NCI-H1930 (cell line): ENCODE measurements at places on chromosomes 5 and 9.

DNA sequence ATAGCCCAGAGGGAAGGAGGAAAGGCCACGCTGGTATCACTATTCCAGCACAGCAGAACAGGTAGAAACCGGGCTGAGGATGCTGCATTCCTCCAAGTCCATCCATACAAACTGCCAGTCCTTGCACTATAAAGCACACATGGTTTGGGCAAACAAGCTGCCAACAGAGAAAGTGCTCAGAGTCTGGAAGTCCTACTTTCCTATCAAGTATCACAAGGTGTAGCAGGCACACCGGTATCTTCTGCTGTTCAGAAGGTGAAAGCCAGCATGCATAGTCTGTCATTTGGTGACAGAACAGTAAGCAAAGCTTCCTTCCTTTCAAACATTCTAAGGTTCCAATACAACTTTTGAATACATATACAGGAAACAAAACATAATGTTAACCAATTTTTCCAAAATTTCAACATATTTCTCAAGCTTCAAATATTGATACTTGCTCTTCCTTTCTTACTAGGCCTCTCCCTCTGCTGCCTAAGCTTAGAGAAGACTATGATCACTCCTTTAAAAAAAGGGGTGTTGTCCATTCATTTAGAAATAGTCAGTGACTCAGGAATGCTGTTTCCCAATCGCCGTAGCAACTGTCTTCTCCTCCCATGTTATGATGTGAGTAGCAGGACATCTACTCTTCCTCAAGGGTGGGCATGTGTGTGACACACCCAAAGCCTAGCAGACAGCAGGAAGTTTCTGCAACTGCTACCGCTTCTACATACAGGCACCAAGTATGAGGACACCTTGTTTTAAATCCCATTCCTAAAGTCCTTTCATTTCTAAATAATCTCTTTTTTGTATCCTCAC is 14.7 kb downstream of the DIAPH1 start:
- no peak for DNase-seq

- DNase-seq: no peak
Measured at GRCh38 chr9:126114409-126114760, 212.2 kb upstream of the MVB12B start.

GRCh38 chr9:131701789-131702337 is 38.0 kb downstream of the RAPGEF1 start:
- DNase-seq: no peak

- DNase-seq: no peak
Measured at GRCh38 chr5:172531704-172532026, 77.3 kb upstream of the SH3PXD2B start.

GRCh38 chr5:122126177-122126755 is 3.1 kb upstream of the ZNF474 start:
- DNase-seq: no peak

DNA sequence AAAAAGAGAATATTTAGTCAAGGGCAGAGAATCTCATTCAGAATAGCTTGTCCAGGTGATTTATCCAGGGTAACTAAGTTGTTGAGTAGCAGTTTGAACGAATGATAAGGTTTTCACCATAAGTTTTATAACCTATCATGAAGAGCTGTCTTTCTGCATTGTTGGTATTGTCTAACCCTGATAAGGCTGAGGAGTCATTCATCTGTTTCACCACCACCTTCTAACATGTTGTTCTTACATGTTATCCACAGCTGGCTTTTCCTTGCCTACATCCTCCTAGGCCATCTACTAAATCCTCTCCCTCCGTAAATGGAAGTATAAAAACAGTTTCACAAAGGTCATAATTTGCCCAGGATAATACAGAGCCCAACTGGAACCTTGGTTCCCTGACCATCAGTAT is 24.1 kb downstream of the ZNF462 start:
- DNase-seq: no peak

- DNase-seq: peak; percentile 65
Measured at GRCh38 chr5:138352071-138352721, at the start of gene KDM3B. TSS of gene KDM3B (plus strand) at chr5:138352685. CDS start at chr5:138352796, 111 bp downstream.

GRCh38 chr9:129280236-129280622 is 102.2 kb upstream of the IER5L start:
- no peak for DNase-seq

DNA sequence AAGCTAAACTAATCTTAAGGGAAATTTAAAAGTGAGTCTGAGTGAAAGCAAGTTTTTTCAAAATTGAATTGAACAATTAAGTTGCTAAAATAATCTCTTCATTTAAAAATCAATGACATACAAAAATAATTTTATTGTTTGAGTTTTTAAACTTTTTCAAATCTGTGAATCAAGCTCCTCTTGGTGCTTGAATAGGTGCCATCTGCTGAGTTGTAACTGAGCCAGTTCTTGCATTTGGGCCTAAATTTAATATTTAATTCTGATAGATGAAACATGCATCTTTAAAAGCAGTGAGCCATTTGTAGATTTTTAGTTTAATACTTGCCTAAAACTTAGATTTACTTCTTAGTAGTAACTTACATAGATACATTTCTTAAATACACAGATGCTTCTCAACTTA is 31.8 kb downstream of the SPATA31D1 start:
- DNase-seq: no peak

GRCh38 chr5:155087036-155087435 is 73.5 kb downstream of the KIF4B start:
- no peak for DNase-seq

GRCh38 chr5:6412811-6413210 is 34.5 kb upstream of the MED10 start:
- DNase-seq: no peak

DNA sequence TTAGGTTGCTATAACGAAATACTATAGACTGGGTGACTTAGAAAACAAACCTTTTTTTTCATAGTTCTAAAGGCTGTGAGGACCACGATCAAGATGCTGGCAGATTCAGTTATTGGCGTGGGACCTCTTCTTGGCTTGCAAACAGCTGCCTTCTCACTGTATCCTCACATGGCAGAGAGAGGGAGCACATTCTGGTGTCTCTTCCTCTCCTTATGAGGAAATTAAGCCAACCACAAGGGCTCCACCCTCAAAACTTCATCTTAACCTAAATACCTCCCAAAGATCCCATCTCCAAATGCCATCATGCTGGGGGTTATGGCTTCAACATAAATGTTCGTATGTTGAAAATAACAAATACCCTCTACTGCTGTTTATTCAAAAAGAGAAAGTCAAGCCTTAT is 197.1 kb downstream of the CEMIP2 start:
- DNase-seq: no peak

DNA sequence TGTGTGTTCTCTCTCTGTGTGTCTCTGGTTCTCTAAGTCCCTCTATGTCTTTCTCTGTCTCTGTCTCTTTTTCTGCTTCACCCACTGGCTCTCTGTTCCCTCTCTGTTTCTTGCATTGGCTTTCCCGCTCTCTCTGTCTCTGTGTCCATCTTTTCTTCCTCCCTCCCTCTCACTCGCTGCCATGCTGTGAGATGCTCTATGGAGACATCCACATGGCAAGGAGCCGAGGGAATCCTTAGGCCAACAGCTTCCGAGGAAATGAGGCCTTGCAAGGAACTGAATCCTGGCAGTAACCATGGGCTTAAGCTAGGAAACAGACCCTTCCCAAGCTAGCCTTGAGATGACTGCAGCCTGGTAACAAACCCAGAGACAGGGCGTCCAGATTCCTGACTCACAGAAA is 117.3 kb downstream of the BRINP1 start:
- DNase-seq: no peak

DNA sequence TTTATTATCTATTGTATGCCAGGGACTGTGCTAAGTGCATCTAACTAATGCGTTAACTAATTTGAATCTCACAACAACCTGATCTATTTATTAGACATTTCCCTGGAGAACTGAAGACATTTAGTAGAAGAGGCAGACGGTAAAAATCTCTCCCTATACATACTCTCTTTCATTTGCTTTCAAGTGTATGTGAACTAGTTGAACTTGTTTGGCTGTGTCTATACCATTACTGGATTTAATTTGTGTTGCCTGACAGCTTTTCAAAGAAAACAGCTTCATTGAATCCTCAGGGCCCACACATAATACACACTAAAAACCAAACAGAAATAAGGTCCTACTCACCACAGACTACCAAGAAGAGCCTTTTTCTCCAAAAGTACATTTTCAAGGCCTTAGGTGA is 133.6 kb upstream of the NR3C1 start:
- no peak for DNase-seq

GRCh38 chr9:71121275-71122021 is at the start of gene TRPM3:
TSS of gene TRPM3 (minus strand) at chr9:71121621. CDS start at chr9:71121354, 267 bp downstream.
- no peak for DNase-seq

DNA sequence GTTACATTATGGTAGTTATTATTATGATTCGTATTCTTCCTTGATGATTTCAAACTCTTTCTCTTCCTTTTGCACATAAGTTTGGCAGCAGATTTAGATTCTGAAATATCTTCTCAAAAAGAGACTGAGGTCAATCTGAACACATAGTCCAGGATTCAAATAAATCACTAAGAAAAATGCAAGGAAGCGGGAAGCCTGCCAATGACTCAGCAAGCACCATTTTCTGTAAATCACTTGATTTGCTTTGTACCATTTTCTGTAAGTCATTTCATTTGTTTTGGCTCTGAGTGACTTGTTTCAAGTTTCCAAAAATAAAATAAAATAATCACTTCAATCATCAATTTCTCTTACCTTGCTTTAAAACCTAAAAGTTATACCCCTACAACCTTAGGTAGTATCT is 24.6 kb upstream of the GLIS3 start:
- DNase-seq: no peak

DNA sequence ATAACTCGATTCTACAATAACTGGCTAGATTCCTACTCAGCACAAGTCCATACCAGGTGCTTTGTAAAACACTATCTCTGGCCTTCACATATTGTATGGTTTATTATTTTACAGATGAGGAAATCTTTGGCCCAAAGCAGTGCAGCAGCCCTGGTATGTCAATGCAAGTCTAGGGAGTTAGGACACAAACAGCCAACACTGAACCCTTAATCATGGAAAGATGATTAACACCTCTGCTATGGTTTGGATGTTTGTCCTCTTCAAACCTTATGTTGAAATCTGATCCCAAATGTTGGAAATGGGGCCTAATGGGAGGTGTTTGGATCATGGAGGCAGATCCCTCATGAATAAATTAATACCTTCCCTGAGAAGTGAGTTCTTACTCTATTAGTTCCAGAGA is 76.6 kb downstream of the MAPKAP1 start:
- no peak for DNase-seq

GRCh38 chr5:59782856-59783255 is 110.7 kb downstream of the PDE4D start:
- DNase-seq: no peak

- DNase-seq: no peak
Measured at GRCh38 chr5:61020415-61020814, 75.4 kb downstream of the NDUFAF2 start.

- DNase-seq: no peak
Measured at GRCh38 chr5:163604013-163604412, 98.6 kb downstream of the MAT2B start.

- no peak for DNase-seq
Measured at GRCh38 chr5:69039829-69040228, 54.0 kb upstream of the SLC30A5 start.

DNA sequence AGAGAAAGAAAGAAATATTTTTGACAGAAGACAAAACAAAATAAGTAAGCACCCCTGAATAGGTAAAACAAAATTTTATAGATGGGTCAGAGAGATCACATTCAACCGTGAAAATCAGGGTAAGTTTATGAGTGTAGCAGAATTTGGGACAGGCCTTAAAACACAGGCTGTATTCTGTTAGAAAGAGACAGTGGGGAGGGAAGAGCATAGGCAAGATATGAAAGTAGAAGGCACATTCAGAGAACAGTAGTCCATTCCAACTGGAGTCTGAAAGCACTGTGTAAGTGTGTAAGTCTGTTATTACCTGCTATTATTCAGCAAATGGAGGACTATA is 38.6 kb downstream of the MRPS27 start:
- no peak for DNase-seq

- DNase-seq: no peak
Measured at GRCh38 chr5:115489733-115490132, 54.8 kb downstream of the FEM1C start.

GRCh38 chr9:94936419-94936818 is 209.9 kb downstream of the AOPEP start:
- DNase-seq: no peak

DNA sequence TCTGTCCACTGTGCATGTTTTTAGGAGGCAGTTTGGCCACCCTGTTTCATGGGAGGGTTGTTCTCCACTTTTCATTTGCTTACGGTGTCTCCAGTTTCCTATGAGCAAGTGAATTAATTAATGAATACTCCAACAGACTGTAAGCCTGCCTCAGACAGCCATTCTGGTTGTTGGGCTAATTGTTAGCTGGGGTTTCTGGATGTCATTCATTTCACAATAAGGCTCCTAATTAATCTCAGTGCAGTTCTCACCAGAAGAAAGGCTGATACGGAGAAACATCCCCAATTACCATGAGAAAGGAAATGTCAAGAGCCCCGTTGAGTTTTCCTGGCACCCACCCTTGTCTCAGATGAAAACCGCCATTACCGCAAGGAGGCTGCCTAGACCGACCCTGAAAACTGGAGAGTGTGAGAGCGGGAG is 75.8 kb downstream of the MAP1B start:
- DNase-seq: no peak

DNA sequence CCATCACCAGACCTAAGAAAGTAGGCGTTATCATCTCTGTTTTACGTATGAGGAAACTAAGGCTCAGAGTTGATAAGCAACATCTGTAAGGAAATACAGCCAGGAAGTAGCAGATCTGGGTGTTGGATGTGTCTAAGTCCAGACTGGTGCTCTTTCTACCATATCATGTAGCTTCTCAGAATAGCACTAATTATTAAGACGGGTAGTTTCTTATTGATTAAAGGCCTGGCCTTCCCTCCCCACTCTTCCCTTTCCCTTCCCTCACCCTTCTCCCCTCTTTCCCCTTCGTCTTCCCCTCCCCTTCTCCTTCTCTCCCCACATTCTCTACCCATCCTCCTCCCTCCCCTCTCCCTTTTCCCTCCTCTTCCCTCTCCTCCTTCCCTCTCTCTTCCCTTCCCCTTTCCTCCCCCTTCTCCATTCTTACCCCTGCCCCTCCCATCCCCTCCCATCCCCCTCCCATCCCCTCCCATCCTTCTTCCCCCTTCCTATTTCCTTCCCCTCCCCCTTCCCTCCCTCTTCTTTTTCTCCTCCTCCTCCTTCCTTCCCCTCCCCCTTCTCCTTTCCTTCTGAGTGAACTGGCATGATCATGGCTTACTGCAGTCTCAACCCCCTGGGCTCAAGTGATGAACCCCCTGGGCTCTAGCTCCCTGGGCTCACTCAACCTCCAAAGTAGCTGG is 79.4 kb downstream of the SNX24 start:
- no peak for DNase-seq

- no peak for DNase-seq
Measured at GRCh38 chr9:100555471-100555870, 22.4 kb upstream of the CAVIN4 start.

DNA sequence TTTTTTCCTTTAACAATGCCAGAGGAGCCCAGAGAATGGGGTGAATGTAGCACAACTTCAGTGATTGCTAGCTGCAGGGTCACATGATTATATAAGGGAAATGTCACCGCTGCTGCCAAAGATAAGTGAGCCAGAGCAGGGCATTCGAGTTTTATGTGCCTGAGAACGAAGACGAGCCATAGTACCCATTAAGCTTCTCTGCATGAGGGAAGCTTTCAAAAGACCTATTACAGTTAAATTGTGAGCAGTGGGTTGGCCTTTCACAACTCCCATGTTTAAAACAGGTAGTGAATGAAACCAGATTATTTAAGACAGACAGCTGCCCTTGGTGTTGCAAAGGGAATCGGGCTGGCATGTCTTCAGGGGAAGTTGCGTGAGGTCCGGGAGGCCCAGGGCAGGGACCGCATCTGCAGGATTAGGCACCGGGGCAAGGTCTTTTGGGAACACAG is 82.4 kb upstream of the TNFAIP8 start:
- DNase-seq: no peak
